ENCODE measurements at places on chromosomes 3 and 15.

GRCh38 chr15:81166636-81167305, 29.9 kb upstream of the IL16 start:
- no peak for DNase-seq

GRCh38 chr15:25860885-25861866, 2.0 kb downstream of the ATP10A start:
- DNase-seq = no peak

- DNase-seq = no peak
These were observed 341.8 kb upstream of the GBE1 start for GRCh38 chr3:82103241-82103640.

DNA sequence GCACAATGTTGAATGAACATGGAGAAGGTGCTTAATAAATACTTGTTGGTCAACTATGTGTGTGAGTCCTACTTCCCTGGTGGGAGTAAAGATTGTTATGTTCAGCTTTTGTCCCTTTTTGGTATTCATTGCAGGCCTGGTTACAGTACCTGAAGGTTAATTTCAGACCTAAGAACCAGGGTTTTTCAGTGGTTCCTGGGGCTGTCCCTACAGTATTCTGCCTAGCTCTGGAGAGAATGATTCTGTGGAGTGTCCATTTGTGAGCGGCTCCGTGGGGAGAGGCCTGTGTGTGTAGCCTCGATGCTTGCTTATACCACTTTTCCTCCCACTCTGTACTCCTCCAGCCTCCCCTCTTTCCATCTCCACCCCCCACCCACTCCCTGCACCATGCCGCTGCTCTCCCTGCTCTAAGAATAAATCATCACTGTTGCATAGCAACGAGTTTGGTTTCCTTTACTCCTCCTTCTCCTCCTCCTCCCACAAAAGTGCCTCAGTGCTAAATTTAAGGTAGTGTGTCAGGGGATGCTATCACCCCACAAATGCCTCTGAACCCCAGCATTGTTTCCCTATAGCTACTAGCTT, 150.6 kb upstream of the ROPN1 start:
- DNase-seq = peak; percentile 60

DNA sequence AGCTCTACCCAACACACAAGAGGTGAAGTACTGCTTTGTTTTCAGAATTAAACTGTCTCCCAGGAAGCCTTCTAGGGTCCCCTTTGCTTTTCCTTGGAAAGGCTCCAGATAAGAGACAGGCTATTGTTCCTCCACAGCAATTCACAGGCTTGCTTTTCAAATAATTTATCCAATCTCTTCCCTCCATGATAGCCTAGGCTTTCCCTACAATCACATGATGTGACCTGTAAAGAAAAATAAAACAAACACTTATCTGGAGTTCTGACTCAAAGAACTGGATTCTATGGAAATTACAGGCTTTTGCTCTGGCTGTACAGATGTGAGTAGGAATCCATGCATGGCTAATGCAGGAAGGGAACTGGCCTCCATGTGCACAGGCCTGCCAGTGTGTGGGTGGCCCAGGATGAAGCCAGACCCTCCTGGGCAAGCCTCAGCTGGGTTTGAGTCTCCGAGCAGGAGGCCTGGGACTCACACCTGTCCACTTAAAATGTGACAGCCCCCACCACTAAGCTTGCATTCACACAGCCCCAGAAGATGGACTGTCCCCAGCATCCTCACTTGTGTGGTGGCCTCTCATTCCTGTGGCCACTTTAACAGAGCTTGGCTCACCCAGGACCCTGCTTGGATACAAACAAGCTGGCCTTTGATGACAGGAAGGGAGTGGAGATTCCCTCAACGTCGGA, 75.8 kb upstream of the LEKR1 start:
- no peak for DNase-seq

- DNase-seq = no peak
These were observed 30.3 kb downstream of the DUSP7 start for GRCh38 chr3:52026041-52026440.

Data from head of caudate nucleus (tissue), 42 donors.